ENCODE measurements at places on chromosomes 16 and 17. TPM values are rescaled to one million over a fixed set of nuclear protein-coding genes. Genes with fewer than 3 reads are reported as not detected.

The CTRB2 gene
- not detected for total RNA-seq

The MMP28 gene
- 0.38 TPM for total RNA-seq

The CSNK1D gene
- 55.4 TPM for total RNA-seq

The KRTAP4-6 gene
- total RNA-seq: not detected

The DNAAF8 gene
- 2.8 TPM for total RNA-seq

The ABCA5 gene
- 29.3 TPM for total RNA-seq

The METTL9 gene
- total RNA-seq: 134 TPM

The WFIKKN2 gene
- under 0.01 TPM for total RNA-seq

The SKAP1 gene
- total RNA-seq: not detected

The SPNS2 gene
- total RNA-seq: 1.1 TPM

The TEKT5 gene
- not detected for total RNA-seq

The PROCA1 gene
- 1.1 TPM for total RNA-seq

The CSHL1 gene
- not detected for total RNA-seq

The TBC1D3 gene
- total RNA-seq: not detected

The RNF222 gene
- total RNA-seq: not detected

The SOCS1 gene
- total RNA-seq: 1.7 TPM
